IgD-negative memory B cell (primary cell): ENCODE measurements at places on chromosomes 16 and 17. TPM values are rescaled to one million over a fixed set of nuclear protein-coding genes. Genes with fewer than 3 reads are reported as not detected.

UNC13D gene
- polyA plus RNA-seq, result 42.0 TPM

TRIM25 gene
- 14.0 TPM for polyA plus RNA-seq

PITPNM3 gene
- polyA plus RNA-seq, result not detected

DNAJC7 gene
- polyA plus RNA-seq, result 82.3 TPM

DNAH17 gene
- polyA plus RNA-seq, result 1.1 TPM

EFCAB13 gene
- polyA plus RNA-seq, result 10.2 TPM

ZNF75A gene
- 27.1 TPM for polyA plus RNA-seq

PLD2 gene
- polyA plus RNA-seq, result 4.9 TPM

ACACA gene
- 6.0 TPM for polyA plus RNA-seq

MRTFB gene
- polyA plus RNA-seq, result 6.6 TPM

CCR7 gene
- polyA plus RNA-seq, result 257 TPM

OR4D1 gene
- 0.11 TPM for polyA plus RNA-seq

FSCN2 gene
- 0.83 TPM for polyA plus RNA-seq

PARN gene
- 53.5 TPM for polyA plus RNA-seq

DHRS7C gene
- not detected for polyA plus RNA-seq

ZNF597 gene
- polyA plus RNA-seq, result 1.0 TPM

MT1A gene
- polyA plus RNA-seq, result not detected

SEC14L5 gene
- 0.03 TPM for polyA plus RNA-seq

KRT9 gene
- not detected for polyA plus RNA-seq

TADA2A gene
- polyA plus RNA-seq, result 15.1 TPM

GPT2 gene
- polyA plus RNA-seq, result 5.0 TPM

CES1 gene
- polyA plus RNA-seq, result 0.43 TPM

JUP gene
- 72.0 TPM for polyA plus RNA-seq

NOTUM gene
- not detected for polyA plus RNA-seq

XPO6 gene
- polyA plus RNA-seq, result 86.1 TPM

CCL1 gene
- polyA plus RNA-seq, result not detected

NPIPB6 gene
- 0.29 TPM for polyA plus RNA-seq

CFDP1 gene
- 31.5 TPM for polyA plus RNA-seq

SAMD14 gene
- 0.15 TPM for polyA plus RNA-seq

OR1A1 gene
- not detected for polyA plus RNA-seq

SPNS3 gene
- 0.94 TPM for polyA plus RNA-seq

CCDC200 gene
- 3.0 TPM for polyA plus RNA-seq

NPIPB13 gene
- polyA plus RNA-seq, result 1.3 TPM

SCARF1 gene
- 0.19 TPM for polyA plus RNA-seq

MEOX1 gene
- polyA plus RNA-seq, result not detected

NPIPB9 gene
- polyA plus RNA-seq, result 0.31 TPM

TEKT5 gene
- polyA plus RNA-seq, result not detected

ABI3 gene
- polyA plus RNA-seq, result 34.2 TPM

UMOD gene
- not detected for polyA plus RNA-seq

PIRT gene
- polyA plus RNA-seq, result not detected

CXCL16 gene
- 17.7 TPM for polyA plus RNA-seq

CCL15 gene
- polyA plus RNA-seq, result not detected

KIFC3 gene
- polyA plus RNA-seq, result not detected

PRR35 gene
- polyA plus RNA-seq, result not detected

SYNGR2 gene
- polyA plus RNA-seq, result 633 TPM

LPCAT2 gene
- not detected for polyA plus RNA-seq

RBFOX1 gene
- not detected for polyA plus RNA-seq

IL34 gene
- not detected for polyA plus RNA-seq

HIGD1B gene
- polyA plus RNA-seq, result not detected

SMIM5 gene
- 0.36 TPM for polyA plus RNA-seq

TP53TG3 gene
- not detected for polyA plus RNA-seq

PHOSPHO1 gene
- polyA plus RNA-seq, result 1.0 TPM

TBC1D3L gene
- polyA plus RNA-seq, result 3.1 TPM

TBC1D28 gene
- polyA plus RNA-seq, result not detected

TMED6 gene
- not detected for polyA plus RNA-seq

MGAT5B gene
- not detected for polyA plus RNA-seq

FOXK2 gene
- 5.8 TPM for polyA plus RNA-seq

CLDN9 gene
- not detected for polyA plus RNA-seq

CNGB1 gene
- polyA plus RNA-seq, result not detected
